ENCODE measurements at places on chromosomes 6 and 20. TPM values are rescaled to one million over a fixed set of nuclear protein-coding genes. Genes with fewer than 3 reads are reported as not detected.
A peak's percentile ranks its signal among the peaks of the same experiment; 100 is the strongest.

GRCh38 chr6:27139756-27140579, 107.5 kb upstream of the PRSS16 start:
- DNase-seq: no peak

GRCh38 chr6:82589509-82590206, 226.0 kb downstream of the TPBG start:
- peak; percentile 93 for DNase-seq

- no peak for DNase-seq
Observed at GRCh38 chr20:53778041-53778516, 184.4 kb upstream of the ZNF217 start.

The MEP1A gene
- total RNA-seq: not detected

GRCh38 chr6:32109114-32109764, at the start of gene TNXB:
TNXB (minus strand) TSS chr6:32109338; CDS start chr6:32098198, 11,140 bp downstream.
- no peak for DNase-seq

DNA sequence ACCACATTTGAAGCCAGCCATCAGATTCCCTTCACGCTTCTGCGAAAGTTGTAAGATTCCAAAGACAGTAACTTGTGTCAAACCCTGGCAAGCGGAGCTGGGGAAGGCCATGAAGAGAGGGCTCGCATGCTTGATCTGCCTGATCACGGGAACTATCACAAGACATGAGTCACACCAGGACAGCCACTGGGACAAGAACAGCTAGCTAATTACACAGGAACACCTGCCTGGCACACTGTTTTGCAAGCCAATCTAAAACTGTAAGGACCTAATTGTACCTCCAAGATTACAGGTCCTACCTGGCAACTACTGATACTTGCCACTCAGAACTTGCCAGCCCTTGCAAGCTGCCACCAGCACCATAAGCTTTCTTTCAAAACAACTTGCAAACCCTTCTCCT, 289.3 kb downstream of the KIF16B start:
- DNase-seq: no peak

DNA sequence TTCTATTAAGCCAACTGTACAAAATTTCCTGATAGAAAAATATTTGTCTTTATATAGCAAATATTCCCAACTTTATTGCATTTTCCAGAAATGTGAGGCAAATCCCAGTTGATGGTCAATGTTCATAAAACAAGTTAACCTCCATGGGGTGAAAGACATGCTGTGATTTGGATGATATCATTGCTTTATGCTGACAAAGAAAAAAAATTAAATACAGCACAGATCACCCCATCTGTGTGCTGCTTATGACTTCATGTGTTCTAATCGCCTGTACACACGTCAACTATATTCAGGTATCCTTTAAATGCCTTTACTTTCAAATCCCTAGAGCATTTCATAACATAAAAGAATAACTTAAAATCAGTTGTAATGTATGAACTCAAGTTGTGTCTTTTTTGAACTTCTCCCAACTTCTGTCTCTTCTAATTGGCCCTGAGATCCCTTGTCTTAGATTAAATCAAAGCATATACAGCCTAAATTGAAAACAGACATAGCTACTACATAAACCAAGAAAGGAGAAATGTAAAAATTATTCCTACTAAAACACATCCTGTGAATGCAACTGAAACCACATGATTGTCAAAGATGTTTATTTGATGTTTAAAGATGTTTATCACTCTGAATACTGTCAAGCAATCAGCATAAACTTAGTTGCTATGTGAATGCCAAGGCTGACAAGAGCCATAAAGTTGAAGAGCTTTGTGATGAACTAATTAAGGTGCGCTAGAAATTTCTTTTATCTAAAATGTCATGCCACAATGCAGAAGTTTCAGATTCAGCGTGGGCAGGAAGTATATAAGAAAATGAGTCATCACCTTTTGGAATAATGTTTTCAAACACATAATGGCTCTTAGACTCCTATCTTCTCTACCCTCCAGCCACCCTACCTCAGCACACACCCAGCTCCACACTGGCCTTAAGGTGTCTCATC, 68.7 kb downstream of the FILIP1 start:
- DNase-seq: peak; percentile 42

GRCh38 chr6:89409461-89410035, 2.5 kb downstream of the RRAGD start:
- no peak for DNase-seq

GRCh38 chr6:8881663-8882062, 446.3 kb upstream of the SLC35B3 start:
- DNase-seq: no peak

DNA sequence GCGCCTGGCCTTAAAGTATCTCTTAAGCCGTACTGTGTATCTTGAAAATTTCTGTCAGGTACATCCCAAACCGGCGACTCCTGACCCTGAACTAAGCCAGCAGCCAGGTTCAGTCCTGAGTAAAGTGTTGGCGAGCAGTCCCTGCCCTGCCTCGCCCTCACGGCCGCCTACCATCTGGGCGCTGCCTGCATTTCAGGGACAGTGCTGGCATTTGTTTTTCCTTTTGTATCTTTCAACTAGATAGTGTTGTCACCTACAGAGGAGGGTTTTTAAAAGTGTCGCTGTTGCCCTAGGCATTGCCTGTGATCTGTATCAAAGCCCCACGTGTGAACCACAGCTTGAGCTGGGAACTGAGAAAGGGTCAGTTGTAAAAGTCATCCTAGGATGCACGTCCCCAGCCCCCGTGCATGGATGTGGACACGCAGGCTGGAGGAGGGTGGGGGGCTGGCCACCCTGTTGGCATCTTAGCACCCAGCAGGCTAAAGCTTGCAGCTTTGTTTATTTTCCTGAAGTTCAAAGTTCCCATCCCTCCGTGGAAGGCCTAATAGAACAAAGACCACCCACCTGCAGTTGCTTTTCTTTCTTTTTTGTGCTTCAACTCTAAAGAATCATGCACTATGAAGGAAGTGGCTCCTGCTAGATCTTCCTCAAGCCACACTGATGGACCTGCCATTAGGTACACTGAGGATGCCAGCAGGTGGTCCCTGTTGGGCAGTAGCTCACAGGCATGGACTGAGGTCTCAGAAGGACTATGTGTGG, 136.8 kb downstream of the ZDHHC14 start:
- DNase-seq: no peak

The PRSS35 gene
- total RNA-seq: 3.9 TPM

DNA sequence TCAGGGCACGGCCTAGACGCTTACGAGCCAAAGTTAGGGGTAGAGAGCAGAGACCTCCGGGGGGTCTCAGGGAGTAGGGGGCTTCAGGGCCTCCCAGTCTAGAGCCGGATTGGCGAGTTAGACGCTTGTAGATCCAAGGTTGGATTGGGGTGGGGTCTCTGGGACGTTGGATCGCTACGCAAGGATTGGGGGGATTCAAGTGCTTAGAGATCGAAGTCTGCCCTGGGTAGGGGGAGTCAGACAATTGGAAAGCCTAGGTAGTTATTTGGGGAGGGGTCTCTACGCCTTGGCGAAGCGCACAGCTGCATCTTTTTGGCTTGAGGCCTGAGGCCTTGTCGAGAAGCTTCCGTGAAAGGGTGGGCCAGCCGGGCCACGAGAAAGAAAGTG, 469 bp downstream of the STX16 start:
- DNase-seq: no peak

DNA sequence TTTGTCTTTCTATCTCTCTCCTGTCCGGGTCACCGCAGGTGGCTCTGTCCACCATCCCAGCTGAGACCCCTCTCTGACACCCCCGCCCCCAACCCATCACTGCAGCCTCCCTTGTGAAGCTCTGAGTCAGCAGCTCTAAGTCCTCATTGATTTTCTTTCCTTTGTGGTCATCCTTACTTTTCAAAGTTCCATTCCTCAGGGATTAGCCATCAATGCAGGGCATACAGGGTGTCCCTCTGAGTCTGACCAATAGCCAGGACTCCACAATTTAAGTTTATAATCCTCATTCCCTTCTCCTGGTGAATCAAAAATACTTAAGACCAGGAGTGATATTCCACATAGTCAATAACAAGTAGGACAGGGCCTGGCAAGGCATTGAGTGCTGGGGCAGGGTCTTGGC, 333.3 kb upstream of the CNR1 start:
- no peak for DNase-seq

GRCh38 chr20:54706581-54706980, 231.2 kb downstream of the DOK5 start:
- DNase-seq: no peak

- DNase-seq: no peak
Observed at GRCh38 chr6:110933912-110934311, 24.6 kb upstream of the GTF3C6 start.

All from astrocyte (in vitro differentiated cells and primary cell).